ENCODE measurements at places on chromosomes 5 and 9.

- no peak for DNase-seq
Measured at GRCh38 chr9:133163504-133164172, at the start of gene GBGT1. GBGT1 (minus strand) TSS chr9:133163914; CDS start chr9:133162412, 1,502 bp downstream.

GRCh38 chr5:120394259-120394658, 69.8 kb upstream of the PRR16 start:
- DNase-seq, result no peak

GRCh38 chr5:163306421-163306820, 131.0 kb upstream of the CCNG1 start:
- DNase-seq, result no peak

- no peak for DNase-seq
Measured at GRCh38 chr9:16530669-16531642, 339.5 kb downstream of the BNC2 start.

DNA sequence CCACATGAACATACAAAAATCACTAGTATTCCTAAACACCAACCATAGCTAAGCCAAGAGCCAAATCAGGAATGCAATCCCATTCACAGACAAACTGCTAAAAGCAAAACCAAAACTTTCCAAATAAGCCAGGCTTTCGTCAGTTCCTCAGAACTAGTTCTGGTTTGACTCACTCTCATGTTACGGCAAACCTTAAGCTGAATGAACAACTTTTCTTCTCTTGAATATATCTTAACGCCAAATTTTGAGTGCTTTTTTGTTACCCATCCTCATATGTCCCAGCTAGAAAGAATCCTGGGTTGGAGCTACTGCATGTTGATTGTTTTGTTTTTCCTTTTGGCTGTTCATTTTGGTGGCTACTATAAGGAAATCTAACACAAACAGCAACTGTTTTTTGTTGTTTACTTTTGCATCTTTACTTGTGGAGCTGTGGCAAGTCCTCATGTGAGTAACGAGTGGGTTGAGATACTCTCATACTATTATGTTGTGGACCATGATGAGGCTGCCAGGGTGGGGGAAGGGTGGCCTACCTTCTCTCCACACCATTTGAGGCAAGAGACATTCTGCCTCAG, at the start of gene PDCD1LG2:
PDCD1LG2 (plus strand) TSS at position 172 of the 572 bp plus-strand sequence. CDS start 12,016 bp downstream, outside the sequence.
- no peak for DNase-seq

GRCh38 chr5:170436335-170436734, 47.2 kb upstream of the KCNMB1 start:
- DNase-seq, result no peak

DNA sequence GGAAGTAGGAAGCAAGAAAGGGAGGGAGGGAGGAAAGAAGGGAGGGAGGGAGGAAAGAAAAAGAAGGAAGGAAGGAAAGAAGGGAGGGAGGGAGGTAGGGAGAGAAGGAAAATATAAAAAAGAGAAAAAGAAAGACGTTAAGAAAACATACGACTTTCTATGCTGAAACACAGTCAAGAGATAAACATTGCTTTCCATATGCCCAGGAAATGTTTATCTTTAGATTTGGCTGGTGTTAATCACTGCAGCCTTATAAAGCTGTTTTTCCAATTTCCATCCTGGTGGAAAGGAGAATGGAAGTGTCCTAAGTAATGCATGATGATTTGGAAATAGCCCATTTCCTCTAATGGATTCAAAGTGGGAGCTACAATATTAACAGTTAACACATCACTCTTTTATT, 524.3 kb downstream of the MTRR start:
- DNase-seq, result no peak

GRCh38 chr9:128553728-128554127, 1.3 kb downstream of the SPTAN1 start:
- no peak for DNase-seq

GRCh38 chr5:1435369-1435768, 9.9 kb downstream of the SLC6A3 start:
- no peak for DNase-seq

DNA sequence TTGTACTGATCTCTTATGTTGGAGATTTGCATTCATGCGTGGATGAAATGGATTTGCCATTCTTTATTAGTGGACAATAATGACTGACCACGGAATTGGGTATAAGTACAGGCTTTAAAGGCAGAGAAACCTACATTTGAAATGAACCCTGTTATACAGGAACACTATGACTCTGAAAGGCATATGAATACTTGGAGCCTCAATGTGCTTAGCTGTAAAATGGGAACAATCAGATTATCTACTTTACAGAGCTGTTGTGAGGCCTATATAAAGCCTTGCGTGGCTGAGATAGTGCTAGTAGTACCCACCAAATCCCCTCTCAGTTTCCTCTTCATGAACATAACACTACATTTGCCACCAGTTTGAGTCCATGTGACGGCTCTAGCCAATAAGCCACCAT, 18.9 kb upstream of the MGAT1 start:
- DNase-seq, result no peak

DNA sequence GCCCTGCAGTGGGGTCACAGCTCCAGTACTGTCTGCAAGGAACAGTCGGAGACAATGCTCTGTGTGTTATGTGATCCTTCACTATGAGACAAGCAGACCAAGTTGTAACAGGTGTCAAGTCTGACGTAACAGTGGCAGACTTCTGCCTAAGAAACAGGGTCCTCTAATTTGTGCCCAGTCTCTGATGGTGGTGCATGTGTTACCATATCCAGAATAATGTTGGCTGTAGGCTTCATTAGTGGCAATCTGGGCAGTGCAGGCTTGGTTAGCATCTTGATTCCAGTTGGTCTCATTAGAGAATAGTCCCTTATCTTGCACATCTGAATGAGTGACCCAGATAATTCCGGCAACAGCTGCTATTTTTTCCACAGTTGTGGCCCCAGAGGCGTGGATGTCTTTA, 33.8 kb downstream of the ZNF131 start:
- DNase-seq, result no peak

GRCh38 chr5:108003178-108003577, 332.4 kb upstream of the EFNA5 start:
- DNase-seq, result no peak

GRCh38 chr9:127972236-127972871, 8.4 kb downstream of the EEIG1 start:
- DNase-seq, result peak; percentile 74

GRCh38 chr5:51156222-51156621, 227.0 kb upstream of the ISL1 start:
- no peak for DNase-seq

GRCh38 chr9:34555002-34555348, 32.2 kb upstream of the ENHO start:
- no peak for DNase-seq

DNA sequence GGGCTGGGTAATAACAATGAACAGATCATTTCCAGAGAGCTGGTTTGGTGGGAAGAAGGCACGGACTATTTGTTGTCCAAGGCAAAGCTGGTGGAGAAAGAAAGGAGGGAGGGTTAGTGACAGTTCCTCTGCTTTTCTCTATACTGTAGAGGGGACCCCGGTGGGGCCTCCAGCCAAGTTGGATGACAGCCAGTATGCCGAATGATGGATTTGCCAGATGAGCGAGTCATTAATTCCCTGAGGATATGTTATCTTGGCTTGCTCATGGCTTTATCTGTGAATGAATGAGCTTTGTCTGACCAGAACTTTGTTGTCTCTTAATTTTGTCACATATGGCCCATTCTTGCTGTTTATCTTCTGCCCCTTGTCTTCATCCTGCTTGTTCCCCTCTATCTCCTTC, 158.6 kb upstream of the GLRA1 start:
- DNase-seq, result no peak

DNA sequence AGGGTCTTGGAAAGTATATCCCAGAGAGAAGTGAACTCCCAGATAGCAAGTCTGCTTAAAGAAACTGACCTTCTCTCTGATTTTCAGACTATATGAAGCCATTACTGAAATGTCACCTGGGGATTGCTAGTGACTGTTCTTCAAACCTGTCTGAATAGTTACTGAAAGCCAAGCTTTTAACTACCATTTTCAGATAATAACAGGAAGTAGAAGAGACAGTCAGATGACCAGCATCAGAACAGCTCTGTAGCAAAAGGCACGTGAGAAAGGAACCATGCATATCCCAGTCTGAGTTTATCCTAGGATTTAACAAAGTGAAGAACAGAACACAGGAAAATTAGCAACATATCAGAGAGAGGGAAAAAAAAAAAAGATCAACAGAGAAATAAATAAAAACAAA, 74.9 kb upstream of the SELENOP start:
- DNase-seq, result no peak

GRCh38 chr5:74519161-74519571, 121.4 kb downstream of the ENC1 start:
- no peak for DNase-seq

Measured in anterior cingulate cortex (tissue), 58 donors.